ENCODE measurements at places on chromosomes 1 and 21.

- DNase-seq = no peak
Observed at GRCh38 chr1:50452700-50453099, 29.5 kb upstream of the DMRTA2 start.

DNA sequence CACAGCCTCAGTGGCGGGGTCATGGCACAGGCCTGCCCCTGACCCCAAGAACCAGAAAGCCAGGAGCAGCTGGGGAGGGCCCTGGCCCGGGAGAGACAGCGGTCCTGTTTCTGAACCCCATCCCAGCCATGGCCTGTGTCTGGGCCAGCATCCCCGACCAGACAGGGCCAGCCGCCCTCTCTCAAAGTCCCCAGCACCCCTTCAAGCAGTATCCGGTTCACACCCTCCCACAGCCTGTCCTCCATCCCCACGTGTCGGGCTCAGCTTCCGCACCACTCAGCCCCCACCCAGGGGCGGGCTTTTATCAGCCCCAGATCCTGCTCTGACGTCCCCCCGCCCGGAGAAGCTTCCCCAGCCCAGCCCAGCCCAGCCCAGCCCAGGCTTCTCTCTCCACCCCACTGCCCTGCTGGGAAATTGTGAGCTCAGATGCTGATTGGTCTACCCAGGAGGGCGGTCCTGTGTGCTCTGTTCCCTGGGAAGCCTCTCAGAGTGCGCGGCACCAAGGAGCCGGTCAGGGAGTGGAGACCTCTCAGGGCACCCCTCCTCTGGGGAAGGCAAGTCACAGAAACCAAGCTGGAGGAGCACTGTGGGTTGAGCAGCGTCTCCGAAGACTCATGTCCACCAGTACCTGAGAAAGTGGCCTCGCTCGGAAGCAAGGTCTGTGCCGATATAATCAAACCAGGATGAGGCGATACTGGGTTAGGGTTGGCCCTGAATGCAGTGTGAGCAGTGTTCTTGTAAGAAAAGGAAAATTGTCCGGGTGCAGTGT lies 4.7 kb upstream of the FAAP20 start:
- peak; percentile 77 for DNase-seq

- DNase-seq = no peak
Observed at GRCh38 chr21:43984905-43985689, 27.0 kb upstream of the TRAPPC10 start.

- peak; percentile 92 for DNase-seq
Observed at GRCh38 chr1:3711780-3712451, 40.3 kb upstream of the CCDC27 start.

DNA sequence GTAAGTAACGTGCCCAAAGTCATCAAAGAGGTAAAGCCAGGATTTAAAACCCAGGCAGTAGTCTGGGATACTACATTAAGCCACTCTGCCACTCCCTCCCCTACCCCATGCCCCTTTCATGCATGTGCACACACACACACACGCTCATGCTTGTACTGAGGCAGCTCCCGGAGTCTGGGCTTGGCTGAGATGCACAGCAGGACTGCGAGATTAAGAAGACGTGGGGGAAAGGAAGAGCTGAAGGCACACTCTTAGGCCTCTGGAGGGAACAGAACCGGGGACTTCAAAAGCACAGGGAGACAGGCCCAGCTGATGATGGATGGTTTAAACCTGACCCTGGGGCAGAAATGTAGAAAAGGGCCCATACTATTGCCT lies 98.3 kb downstream of the GLIS1 start:
- DNase-seq = no peak

GRCh38 chr1:9101510-9102146 lies 27.3 kb downstream of the GPR157 start:
- DNase-seq = no peak

GRCh38 chr1:219701476-219701875 lies 88.6 kb upstream of the ZC3H11B start:
- DNase-seq = no peak

- peak; percentile 65 for DNase-seq
Observed at GRCh38 chr1:54965624-54966340, 14.6 kb upstream of the TMEM61 start.

- DNase-seq = no peak
Observed at GRCh38 chr1:31943546-31944184, 5.5 kb upstream of the PTP4A2 start.

GRCh38 chr1:228411548-228412430 lies 4.9 kb downstream of the TRIM17 start:
- DNase-seq = no peak

DNA sequence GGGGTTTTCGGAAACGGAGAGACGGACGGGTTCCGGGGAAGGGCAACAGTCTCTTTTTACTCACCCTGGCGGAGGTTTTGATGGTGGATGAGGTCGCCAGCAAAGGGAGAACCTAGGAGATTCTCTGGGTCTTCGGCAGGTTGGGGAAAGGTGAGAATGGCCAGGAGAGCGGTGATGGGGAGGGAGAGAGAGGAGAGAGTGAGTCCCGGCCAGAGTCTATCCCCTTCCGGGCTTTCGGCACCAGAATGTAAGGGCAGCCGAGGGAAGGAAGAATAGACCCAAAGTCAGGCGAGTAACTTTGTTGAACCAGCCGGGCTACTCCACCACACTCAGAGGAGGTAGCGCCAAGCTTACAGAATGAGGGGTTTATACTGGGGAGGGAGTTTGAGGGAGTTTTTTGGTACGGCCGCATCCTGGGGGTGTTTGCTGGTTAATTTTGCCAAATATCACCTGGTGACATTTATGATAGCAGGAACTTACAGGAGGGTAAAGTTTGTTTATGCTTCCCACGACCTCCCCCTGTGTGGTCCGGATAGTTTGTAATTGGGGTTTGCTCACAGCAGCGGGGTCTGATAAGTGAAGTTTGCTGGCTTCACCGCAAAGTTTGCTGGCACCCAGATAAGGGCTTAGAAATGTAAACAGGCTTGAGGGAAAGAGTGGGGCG lies 141.1 kb upstream of the ETV3 start:
- no peak for DNase-seq

GRCh38 chr1:6962478-6962995 lies 177.3 kb downstream of the CAMTA1 start:
- DNase-seq = no peak

DNA sequence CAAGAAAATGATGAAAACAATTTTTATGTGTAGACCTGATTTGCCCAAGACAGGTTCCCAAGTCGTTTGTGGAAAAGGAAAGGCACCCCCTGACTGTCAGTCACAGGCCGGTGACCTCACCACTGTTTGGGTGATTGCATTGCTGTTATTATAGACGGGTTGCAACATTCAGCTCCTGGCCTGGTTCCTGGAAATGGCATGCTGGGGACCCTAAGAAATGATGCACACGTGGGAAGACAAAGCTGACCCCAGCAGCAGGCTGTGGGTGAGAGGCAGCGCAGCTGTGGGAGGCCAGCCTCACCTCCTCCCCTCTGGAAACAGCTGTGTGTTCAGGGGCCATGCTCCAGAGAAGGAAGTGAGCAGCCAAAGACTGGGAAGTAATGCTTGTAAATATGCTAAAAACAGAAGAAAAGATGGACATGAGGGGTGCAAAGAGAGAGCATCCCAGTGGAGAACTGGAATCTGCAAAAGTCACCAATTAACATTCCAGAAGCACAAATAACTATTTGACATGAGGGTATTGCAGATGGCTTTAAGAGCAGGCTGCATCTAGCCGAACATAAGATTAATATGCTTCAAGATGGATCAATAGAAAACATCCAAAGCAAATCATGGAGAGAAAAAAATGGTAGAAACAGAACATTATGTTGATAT lies 23.4 kb upstream of the ABCG1 start:
- DNase-seq = no peak

- DNase-seq = no peak
Observed at GRCh38 chr1:110455151-110455550, 4.2 kb downstream of the PROK1 start.

DNA sequence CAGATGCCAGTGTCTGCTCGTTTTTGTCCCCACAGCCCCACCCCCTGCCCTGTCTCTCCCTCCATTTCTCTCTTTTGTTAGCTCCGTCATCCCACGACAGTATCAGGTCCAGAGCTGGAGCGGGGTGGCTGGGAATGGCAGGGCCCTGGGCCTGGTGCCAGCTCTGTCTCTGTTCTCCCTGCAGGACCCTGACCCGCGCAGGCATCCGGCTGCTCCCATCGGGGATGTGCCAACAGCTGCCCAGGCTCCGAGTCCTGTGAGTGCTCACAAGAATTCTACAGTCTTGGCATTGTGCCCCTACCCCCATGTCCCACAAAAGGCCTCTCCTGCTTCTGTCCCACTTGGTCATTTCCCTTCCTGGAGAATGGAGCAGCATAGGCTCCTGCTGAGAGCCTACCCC lies 37.4 kb downstream of the UBE2T start:
- DNase-seq = no peak

DNA sequence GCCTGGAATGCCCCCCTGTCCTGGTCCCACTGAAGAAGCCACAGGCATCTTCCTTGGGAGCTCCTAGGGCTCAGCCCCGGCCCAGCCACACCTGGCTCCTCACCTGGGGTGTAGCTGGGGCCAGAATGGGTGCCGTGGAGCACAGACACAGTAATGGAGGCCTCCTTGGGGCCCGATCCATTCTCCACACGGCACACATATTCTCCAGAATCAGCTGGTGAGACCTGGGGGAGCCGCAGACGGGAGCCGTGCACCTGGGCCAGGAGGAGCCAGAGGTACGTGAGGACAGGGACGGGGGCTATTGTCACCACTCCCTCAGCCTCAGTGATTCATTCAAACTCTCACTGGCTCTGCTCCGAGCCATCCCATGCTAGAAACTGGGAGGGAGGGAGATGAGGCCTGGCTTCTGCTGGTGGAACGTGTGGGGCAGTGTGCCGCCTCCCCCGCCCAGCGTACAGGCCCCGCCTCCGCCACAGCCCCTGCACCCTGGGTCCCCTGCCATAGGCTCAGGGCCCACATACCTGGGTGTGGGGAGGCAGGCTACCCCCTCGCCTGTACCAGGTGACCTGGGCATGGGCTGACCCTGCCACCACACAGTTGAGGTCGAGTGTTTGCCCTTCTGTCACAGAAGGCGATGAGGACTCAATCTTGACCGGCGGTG lies 42.2 kb downstream of the LDLRAD2 start:
- no peak for DNase-seq

- no peak for DNase-seq
Observed at GRCh38 chr1:86380257-86380861, 15.8 kb downstream of the ODF2L start.

DNA sequence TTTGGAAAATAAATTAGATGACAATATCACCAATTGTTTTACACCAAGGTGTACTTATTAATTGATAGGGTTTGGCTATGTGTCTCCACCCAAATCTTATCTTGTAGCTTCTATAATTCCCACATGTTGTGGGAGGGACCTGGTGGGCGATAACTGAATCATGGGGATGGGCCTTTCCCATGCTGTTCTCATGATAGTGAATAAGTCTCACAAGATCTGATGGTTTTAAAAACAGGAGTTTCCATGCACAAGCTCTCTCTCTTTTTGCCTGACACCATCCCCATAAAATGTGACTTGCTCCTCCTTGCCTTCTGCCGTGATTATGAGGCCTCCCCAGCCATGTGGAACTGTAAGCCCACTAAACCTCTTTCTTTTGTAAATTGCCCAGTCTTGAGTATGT lies 131.0 kb upstream of the LMO4 start:
- DNase-seq = no peak

- no peak for DNase-seq
Observed at GRCh38 chr21:36504067-36505058, 24.4 kb upstream of the CLDN14 start.

- DNase-seq = no peak
Observed at GRCh38 chr1:47756006-47756405, 241.2 kb downstream of the TRABD2B start.

- no peak for DNase-seq
Observed at GRCh38 chr1:172818841-172819527, 160.1 kb downstream of the FASLG start.

- DNase-seq = peak; percentile 34
Observed at GRCh38 chr1:238176441-238176840, 285.7 kb upstream of the ZP4 start.

DNA sequence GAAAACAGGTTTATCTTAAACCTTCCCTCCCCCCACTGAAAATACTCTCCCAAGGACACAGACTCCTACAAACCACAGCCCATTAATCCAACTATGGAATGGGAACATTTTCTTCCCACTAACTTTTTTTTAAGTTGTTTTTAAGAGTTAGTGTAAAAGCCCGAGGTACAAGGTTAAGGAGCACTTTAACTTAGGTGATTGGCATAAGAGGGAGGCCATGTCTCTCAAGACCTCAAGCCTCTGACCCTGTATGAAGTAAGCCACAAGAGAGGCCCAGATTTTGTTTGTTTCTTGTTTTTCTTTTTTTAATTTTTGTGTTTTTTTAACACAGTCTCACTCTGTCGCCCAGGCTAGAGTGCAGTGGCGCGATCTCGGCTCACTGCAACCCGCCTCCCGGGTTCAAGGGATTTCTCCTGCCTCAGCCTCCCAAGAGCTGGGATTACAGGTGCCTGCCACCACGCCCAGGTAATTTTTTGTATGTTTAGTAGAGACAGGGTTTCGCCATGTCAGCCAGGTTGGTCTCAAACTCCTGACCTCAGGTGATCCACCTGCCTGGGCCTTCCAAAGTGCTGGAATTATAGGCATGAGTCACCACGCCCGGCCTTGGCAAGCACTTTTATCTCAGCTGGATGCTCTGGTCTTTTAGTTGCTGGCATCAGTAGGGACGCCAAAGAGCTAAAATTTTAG lies 14.4 kb downstream of the ARMH1 start:
- no peak for DNase-seq

- no peak for DNase-seq
Observed at GRCh38 chr1:52416811-52417210, 12.4 kb downstream of the PRPF38A start.

Data from foreskin keratinocyte (primary cell).